Nephron progenitor cell (in vitro differentiated cells): ENCODE measurements at places on chromosomes 4 and X.
A peak's percentile ranks its signal among the peaks of the same experiment; 100 is the strongest.

DNA sequence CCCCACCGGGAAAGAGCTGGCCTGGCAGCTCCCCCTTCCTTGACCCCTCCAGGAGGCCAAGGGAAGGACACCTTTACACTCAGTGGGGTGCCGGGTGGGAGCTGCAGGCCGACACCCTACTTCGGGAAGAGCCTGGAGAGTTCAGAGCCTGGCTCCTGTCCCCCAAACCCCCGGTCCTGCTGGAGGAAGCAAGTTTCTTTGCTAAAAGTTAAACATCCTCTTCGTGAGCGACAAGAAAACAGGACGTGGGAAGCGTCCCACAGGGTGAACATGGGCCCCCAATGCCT is 2.4 kb upstream of the FTSJ1 start:
- no peak for DNase-seq

DNA sequence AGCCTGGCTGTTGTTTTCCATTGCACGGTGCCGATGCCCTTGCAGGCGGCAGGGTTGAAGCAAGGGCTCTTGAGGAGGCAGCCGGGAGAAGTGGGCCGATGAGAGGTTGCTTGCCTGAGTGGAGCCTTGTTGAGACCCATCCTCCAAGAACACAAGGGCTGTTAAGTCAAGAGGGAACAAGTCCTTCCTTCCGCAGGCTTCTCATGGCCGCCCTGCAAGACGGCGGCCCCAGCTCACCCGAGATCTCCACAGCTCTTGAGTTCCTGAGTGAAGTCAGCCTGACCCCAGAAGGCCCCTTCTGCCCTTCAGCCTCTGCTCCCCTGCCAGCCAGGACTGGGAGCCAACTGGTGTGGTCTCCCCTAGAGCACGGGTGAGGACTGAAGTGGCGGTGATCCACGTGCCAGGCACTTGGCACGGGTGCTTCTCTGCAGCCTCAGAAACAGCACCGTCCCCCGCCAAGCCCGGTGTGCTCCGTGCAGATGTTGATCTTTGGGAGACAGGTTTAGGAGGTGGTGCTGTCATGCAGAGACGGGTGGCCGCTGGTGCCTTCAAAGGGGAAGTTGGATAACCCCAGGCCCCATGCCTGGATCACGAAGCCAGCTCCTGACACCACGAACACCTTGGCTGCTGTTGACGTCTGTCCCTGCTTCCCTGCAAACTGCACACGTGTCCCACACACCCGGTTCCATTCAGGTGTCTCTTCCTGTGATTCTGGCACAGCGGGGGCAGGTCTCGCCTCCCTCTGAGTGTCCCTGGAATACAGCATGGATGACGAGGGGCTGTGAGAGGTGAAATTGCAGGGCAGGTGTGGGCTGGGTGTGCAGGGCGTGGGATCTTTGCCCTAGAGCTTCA is 164.4 kb upstream of the PSAPL1 start:
- DNase-seq = no peak

DNA sequence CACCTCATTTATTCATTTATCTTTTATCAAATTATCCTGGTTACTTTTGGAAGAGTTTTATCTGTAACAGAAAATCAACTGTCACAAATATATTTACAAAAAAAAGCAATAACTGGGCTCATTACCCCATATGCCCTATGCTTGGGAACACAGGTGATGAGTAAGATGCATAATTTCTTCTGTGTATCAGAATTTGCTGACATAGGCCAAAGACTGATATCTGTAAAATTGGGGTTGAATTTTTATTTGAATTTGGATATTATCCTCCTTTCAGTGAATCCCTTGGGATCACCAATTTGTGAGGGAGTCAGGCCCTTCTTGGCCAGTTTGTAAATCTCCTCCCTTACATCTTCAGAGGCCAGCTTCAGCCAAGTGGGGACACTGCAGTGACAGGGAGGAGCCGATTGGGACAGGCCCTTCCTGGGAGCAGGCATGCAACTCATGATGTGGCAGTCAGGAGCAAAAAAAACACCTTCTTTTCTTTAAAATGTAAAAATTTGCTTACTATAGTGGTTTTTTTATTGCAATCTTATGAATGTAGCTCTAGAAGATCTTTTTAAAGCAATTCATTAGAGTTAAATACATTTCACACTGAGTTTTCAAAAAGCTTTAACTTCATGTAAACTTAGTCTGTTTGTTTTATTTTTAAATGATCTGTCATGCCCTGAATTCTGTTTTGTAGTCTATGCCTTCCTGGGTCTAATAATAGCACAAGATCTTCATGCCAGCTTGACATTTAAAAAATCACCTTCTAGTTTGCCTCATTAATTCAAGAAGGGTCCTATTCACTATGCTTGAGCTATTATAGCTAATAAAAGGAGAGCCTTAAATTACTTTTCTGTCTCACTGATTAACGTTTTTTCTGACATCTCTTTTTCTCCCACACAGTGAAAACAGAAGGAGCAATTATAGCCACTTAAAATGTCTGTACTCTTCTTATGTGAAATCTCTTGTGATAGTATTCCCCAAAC is 136.6 kb upstream of the SPRY1 start:
- DNase-seq = peak; percentile 30

DNA sequence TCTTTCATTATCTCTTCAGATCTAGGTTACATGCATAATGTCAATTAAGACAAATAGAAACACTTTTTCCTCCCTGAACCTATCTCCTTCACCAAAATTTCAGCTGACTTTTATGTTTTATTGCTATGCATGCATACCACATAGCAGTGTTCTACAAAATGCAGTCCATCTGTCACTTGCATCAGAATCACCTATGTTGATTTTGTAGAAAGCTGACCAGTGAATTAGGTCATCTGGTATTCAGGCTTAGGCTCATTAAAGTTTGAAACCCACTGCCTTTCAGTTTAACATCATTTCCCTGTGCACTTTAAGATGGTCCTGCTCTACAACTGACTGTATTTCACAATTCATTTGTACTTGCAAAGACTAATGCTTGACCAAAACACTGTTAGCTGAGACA is 277.9 kb downstream of the CFAP299 start:
- DNase-seq = no peak

- DNase-seq = no peak
Measured at GRCh38 chr4:138199568-138200235, 42.4 kb downstream of the SLC7A11 start.

DNA sequence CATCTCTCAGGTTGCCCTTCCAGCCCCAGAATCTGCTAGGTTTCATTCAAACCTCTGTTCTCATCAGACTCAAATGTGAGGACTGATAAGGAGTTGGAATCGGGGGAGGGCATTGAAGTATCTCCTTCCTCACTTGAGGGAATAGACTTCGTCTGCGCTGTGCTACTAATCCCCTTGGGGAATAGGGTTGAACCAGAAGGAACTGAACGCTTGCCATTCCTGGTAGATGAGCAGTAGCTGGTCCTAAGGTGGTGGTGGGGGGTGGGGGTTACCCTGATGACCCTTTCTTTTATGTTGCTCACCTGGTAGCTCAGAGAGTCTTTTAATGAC is 692 bp upstream of the SLC9A7 start:
- no peak for DNase-seq

DNA sequence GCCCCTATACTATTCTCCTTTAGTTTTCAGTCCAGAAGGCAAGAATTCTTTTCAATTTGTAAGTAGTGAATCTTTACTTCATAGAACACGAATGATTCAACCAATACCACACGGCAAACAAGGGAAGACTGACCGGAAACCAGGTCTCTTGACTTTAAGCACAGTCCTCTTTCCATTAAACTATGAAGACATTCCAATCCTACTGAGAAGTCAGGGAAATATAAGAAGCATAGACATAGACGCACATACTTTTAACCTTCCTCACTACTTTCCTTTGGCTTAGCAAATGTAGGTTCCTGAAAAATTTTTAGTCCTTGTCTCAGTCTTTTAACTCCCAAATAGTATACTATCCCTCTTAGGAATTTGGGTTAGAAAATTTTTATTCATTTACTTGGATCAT is 9.1 kb downstream of the CHRDL1 start:
- DNase-seq = no peak

GRCh38 chr4:8332891-8333331 is 63.4 kb downstream of the HTRA3 start:
- DNase-seq = no peak

DNA sequence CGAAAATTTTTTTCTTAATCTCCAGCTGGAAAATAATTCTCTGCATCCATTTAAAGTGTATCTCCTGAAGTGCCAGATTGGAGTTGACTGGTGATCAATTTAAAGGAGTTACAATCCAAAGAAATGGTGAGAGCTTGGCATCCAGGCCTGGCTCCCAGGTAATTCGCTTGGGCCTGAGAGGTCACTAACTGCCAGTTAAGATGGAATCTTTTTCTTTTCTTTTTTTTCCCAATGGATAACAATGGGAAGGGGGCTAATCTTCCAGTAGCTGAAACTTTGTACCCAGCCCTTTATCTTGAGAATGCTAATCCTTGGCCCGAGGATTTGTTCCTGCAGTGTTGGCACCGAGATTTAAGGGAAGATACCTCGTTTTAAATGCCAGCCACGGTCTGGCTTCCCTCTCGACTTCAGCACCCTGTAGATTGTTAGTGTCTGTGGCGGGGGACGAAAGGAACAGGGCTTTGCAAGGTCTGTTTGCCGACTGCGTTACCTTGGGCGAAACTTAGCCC is 13.3 kb upstream of the PITX2 start:
- no peak for DNase-seq

DNA sequence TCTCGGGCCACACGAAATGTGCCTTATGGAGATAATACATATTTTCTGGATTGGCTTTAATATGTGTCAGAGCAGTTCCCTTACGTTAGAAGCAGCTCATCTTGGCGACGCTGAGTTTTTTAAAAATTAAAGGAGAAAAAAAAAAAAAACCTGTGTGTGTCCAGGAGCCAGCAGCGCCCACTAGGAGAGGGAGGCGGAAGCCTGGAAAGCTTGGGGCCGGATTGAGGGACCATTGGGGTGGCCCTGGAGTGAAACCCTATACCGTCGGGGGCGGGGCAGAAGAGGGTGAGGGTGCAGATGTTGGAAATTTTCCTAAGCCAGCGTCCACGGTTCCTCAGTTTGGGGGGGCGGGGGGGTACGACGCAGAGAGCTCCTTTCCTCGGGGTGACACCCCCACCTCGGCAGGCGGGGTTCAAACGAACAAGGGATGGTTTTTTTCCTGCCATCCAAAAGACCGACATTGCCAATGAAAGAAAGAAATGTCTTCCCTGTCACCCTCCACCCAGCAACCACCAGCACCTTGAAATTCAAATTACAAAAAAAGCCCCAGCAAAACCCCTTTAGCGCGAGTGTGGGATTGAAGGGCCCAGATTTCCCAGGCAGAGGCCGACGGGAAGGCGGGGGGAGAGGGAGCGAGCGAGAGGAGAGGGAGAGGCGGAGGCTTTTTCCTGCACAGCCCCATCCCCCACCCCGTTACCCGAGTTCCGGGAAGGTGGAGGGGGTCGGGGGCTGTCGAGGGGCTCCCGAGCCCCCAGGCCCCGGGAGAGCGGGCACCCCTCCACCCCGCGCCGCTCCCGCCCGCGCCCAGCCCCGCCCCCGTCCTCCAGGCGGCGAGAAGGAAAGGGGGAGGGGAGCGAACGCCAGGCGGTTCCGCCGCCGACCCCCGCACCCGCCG is 859 bp downstream of the SMARCA1 start:
- peak; percentile 79 for DNase-seq

DNA sequence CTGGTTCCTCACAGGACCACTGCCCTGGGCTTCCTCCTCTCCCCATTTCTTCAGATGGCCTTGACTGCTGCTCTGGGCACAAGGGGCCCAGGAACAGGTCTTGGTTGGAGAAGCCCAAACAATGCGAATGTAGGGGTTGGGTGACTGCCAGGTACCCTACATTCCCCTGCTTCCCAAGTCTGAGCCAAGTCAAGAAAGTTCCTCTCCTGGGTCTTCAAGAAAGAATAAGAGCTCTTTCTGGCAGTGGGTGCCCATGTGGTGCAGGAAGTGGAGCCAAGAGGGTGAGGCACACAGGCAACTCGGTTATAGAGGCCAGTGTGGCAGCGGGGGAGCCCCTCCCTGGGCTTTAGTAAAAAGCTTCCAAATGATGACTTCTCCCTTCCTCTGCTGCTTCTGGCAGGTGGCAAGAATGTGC is 2.7 kb downstream of the SLC34A2 start:
- no peak for DNase-seq

DNA sequence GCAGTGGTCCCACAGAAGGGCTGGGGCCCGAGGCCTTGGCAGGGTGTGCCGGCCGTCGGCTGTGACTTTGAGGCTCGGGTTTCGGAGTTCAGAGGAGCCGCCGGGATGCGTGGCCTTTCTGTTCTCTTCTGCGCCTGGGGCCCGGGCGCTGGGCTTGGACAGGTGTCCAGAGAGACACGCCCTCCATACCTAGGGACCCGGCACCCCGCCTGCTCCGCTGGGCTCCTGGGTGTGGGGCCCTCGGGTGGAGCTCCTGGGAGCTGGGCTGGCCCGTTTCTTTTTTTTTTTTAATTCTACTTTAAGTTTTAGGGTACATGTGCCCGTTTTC is 11.3 kb downstream of the FGFRL1 start:
- peak; percentile 41 for DNase-seq

DNA sequence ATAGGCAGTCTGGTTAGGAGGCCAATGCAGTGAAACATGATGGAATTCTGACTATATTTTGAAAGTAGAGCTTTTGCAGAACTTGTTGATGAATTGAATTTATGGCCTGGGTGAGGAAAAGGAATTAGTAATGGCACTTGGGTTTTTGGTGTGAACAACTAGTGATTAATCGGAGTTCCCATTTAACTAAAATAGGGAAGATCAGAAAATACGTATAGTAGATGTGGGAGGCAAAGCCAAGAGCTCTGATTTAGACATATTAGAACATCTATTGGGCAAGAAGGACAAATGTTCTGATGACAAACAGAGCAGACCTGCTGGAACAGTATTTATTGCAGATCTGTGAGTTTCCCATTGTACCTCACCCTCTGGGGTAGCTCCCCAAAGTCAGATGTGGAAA is 12.3 kb upstream of the NDP start:
- no peak for DNase-seq

- no peak for DNase-seq
Measured at GRCh38 chrX:142036116-142036515, 132.4 kb downstream of the MAGEC1 start.

- DNase-seq = no peak
Measured at GRCh38 chr4:179164267-179164999, 1722.2 kb upstream of the AGA start.

- no peak for DNase-seq
Measured at GRCh38 chr4:121030131-121030530, 42.2 kb downstream of the NDNF start.
